Stimulated activated CD4-positive, alpha-beta T cell treated with anti-CD3 and anti-CD28 coated beads, Interleukin-4, amount 100 ng/mL, for 4 hours (primary cell): ENCODE measurements at places on chromosomes 11 and 22.

DNA sequence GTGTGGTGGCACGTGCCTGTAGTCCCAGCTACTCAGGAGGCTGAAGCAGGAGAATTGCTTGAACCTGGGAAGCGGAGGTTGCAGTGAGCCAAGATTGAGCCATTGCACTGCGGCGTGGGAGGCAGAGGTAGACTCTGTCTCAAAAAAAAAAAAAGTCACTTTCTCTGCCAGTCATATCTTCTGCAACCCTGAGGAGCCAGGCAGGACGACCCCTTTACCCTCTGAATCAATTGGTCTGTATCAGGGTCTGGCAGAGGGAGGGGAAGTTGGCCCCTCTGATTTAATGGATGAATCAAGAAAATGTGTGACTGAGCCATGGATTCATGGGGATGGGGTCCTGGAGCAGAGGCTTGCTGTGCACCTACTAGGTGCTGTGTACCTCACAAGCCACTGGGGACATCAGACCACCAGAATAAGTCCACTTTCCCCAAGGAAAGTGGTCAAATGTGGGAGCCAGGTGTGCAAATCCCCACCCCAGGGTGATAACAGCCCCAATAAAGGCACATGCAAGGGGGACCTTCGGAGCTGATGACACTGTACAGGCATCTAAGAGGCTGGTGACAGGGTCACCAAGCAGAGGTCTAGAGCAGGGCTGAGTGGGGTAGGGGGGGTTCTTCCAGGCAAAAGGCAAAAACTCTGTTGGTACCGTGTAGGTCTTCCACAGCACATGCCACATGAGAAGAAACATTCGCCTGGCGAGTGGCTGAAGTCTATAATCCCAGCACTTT lies 29.0 kb downstream of the TXN2 start:
- no peak for DNase-seq

- DNase-seq = no peak
Observed at GRCh38 chr11:81578571-81578970, 1155.1 kb downstream of the FAM181B start.

GRCh38 chr11:112784323-112785073 lies 176.7 kb upstream of the NCAM1 start:
- DNase-seq = no peak

GRCh38 chr11:2963761-2964160 lies 28.4 kb downstream of the NAP1L4 start:
- DNase-seq = no peak

DNA sequence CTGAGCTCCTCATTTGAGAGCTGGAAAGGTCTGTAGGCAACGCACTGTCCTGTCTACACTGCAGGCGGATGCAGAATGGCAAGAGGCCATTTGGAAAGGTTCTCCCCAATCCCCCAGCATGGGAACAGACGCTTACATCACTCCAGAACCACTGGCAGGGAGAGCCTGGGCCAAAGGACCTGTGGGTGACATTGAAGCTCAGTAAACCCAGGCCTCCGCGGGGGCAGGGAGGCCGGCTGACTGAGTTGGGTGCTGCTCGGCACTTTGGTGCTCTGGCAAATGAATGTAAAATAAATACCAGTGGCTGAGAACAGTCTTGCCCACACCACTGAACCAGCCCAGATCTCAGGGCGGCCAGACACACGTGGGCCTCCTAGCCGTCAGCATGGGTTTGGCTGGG lies 22.4 kb downstream of the TOM1 start:
- no peak for DNase-seq
